NCI-H1092 (cell line): ENCODE measurements at places on chromosomes 6 and 20.
A peak's percentile ranks its signal among the peaks of the same experiment; 100 is the strongest.

- peak; percentile 37 for DNase-seq
Observed at GRCh38 chr6:138844192-138844591, 48.3 kb downstream of the ECT2L start.

- DNase-seq: no peak
Observed at GRCh38 chr6:85660181-85660611, 17.5 kb upstream of the SYNCRIP start.

DNA sequence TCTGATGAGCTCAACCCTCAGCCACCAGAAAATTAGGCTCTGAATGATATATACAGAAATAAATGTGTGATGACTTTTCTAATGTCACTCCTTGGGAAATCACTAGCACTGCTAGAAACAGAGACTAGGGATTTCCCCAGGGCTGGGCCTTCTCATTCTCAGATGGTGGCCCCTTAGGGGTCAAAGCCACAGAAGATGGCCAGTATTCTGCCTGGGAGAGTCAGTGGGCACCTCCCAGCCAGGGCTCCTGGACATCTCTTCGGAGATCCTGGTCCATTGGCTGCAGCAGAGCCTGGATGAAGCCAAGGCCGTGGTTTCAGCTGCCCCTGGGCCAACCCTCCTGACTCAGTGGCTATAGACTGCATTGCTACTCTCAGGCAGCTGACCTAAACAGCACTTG lies 276.9 kb upstream of the SUPT3H start:
- DNase-seq: no peak

GRCh38 chr6:164531736-164532135 lies 777.7 kb downstream of the C6orf118 start:
- no peak for DNase-seq

DNA sequence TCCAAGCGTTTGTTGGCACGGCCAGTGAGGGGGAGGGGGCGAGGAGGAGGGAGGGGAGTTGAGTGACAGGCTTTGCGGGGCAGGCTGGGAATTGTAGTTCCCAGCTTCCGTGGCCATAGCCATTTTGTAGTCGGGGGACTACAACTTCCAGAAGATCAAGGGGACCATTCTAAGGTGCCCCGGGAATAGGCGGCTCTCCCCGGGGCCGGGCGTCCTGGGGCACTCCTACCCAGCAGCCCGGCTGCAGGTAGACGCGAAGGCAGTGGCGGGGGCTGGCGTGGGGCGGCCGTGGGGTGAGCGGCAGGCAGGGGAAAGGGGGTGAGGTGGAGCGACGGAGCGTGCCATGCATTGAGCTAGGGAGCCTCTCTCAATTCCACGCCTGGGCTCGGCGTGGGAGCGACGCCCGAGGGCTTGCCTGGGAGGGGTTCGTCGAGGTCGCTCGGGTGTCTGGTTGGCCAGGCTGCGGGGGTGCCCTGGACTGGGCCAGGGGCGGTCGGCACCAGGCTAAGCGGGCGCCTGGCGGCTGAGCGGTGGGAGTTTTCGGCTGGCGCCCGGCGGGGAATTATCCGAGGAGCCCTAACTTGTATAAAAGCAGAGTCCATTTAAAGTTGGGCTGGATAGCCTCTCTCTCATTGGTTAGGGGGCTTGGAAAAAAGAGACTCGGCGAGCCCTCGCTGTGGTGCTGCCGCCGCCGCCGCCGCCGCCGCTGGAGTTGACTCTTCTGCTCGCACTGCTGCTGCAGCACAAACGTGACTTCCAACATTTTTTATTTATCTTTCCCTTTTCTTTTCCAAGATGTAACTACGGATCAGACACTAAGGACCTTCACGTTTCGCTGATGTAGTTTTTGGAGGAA lies at the start of gene JARID2:
JARID2 (plus strand) TSS at position 709 of the 856 bp plus-strand sequence. CDS start 471 bp downstream, outside the sequence.
- peak; percentile 70 for DNase-seq

GRCh38 chr6:110387986-110388385 lies 27.4 kb downstream of the DDO start:
- DNase-seq: no peak

DNA sequence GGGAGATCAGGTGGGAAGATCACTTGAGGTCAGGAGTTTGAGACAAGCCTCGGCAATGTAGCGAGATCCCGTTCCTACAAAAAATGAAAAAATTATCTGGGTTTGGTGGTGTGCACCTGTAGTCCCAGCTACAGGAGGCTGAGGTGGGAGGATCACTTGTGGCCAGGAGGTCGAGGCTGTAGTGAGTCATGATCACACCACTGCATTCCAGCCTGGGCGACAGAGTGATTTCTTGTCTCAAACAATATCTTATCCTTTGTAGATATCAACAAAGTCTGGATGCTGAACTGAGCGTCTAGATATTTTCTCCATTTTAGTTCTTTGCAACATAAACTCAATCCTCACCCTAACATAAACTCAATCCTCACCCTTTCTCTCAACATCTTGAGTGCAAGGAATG lies 197.6 kb downstream of the DTNBP1 start:
- DNase-seq: no peak

GRCh38 chr6:91142154-91142553 lies 555.3 kb upstream of the MAP3K7 start:
- no peak for DNase-seq

DNA sequence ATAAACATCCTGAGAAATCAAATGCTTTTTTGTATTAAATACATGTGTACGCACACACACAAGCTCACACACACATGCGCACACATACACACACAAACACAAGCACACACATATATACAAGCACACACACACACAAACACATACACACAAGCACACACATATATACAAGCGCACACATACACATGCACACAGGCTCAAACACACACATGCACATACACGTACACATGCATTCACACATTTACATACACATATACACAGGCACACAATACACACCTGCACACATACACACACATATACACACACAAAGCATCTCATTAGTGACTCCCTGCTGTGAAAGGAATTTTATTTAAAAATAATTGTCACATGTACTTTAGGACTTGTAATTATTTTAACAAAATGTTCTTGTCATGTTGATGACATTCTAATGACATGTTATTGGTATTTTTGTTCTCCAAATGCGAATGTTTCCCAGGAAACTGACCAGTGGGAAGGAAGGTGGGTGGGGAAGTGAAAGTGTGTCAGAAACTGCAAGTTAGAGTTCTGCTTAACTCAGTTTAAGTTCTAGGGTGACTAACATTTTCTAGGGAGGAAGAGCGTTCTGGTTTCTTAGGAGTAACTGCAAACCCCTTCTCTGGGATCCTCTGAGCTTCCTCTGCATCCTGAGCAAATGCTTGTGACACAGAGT lies 113.9 kb upstream of the ZNF217 start:
- no peak for DNase-seq

DNA sequence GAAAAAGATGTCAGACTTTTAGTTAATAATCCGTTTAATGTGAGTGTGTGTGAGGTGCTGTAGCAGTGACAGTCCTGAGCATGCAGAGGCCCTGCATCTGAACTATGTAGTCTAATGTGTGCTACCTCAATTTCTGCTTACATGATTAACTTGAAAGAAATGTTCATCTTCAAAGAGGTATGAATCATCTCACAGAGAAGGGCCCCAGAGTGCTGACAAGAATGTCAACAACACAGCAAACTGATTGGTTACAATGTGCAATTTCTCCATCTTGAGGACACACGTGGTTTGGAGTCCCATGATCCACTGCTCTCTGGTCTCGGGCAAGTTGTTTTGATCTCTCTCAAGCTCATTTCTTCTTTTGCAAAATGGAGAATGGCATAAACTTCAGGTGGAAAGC lies 61.7 kb upstream of the EMILIN3 start:
- DNase-seq: no peak

DNA sequence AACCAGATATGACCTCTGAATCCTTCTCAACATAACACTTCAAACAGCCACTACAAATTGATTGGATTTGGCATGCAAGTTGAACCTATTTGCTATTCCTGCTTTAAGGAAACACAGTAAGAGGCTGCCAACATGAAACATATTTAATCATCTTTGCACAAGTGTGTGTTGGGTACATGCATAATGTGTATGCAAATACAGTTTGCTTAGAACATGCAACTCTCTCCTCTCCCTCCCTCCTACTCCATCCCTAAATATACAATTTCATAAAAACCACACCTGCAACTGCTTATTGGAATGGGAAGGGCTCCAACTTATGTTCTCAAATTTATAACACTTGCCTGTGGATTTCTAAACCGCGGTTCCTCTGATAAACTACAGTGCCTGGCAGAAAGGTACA lies 71.5 kb downstream of the CD83 start:
- DNase-seq: no peak

DNA sequence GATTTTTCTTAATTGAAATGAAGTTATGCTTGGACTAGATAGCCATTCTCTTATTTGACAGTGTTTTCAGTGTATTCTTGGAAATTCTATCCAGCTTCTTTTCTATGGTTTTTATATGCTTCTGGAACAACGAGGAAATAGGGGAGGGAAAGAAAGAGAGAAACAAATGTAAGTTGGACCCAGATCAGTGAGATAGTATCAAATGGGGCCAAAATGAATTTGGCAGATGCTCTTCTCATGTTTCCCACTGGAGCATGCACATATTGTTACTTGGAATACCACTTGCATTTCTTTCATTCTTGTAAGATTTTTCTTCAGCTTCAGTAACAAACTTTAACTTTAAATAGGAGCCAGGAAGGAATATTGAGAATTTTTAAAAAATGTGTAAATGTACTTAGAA lies 312.3 kb downstream of the PRL start:
- no peak for DNase-seq
